Activated CD4-positive, alpha-beta T cell treated with anti-CD3 and anti-CD28 coated beads for 36 hours (primary cell): ENCODE measurements at places on chromosomes 11 and 22. TPM values are rescaled to one million over a fixed set of nuclear protein-coding genes. Genes with fewer than 3 reads are reported as not detected.
A peak's percentile ranks its signal among the peaks of the same experiment; 100 is the strongest.

TSGA10IP gene
- total RNA-seq, result not detected

OR5M3 gene
- total RNA-seq, result not detected

OR56A1 gene
- not detected for total RNA-seq

SCUBE2 gene
- not detected for total RNA-seq

ASPHD2 gene
- total RNA-seq, result 10.5 TPM

ANO9 gene
- total RNA-seq, result 31.7 TPM

- no peak for DNase-seq
These were observed 56.4 kb downstream of the CEP164 start for GRCh38 chr11:117384045-117384444.

DNA sequence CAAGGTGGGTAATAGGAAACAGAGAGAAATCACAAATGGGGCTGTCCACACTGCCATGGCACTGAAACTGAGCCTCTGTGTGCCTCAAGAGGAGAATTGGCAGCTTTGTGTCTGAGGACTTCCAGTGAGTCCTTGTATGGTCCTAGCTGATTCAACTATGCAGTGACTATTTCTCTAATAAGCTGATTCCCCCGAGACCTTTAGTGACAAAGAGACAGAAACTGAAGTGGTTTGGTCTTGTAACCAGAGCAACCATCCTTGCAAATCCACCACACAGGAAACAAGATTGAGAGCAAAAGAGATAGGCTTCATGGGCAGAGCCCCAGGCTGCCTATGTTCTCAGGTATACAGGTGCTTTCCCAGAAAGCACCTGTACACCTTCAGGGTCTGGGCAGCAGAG is 1038.5 kb downstream of the NTM start:
- no peak for DNase-seq

DNA sequence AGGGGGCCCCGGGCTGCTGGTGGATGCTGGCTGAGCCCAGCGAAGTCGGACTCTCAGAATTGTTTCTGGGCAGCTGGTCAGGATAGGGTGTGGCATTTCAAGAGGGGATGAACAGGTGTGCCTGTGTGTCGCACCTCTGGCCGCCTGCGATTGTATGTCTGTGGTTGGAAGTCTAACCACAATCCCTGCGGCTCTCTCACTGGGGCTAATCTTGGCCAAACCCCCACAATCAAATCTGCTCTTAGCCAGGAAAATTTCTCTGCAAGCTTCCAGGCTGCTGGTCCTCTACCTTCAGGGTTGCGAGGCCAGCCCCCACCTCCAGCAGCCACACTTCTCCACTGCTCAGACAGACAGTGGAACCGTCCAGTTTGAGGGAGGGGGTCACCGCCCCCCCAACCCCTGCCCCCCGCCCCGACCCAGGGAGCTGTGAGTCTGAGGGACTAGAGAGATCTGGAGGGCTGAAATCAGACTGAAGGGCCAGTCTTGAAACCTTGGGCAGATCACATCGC is 953 bp downstream of the ATG16L2 start:
- DNase-seq, result no peak

DNA sequence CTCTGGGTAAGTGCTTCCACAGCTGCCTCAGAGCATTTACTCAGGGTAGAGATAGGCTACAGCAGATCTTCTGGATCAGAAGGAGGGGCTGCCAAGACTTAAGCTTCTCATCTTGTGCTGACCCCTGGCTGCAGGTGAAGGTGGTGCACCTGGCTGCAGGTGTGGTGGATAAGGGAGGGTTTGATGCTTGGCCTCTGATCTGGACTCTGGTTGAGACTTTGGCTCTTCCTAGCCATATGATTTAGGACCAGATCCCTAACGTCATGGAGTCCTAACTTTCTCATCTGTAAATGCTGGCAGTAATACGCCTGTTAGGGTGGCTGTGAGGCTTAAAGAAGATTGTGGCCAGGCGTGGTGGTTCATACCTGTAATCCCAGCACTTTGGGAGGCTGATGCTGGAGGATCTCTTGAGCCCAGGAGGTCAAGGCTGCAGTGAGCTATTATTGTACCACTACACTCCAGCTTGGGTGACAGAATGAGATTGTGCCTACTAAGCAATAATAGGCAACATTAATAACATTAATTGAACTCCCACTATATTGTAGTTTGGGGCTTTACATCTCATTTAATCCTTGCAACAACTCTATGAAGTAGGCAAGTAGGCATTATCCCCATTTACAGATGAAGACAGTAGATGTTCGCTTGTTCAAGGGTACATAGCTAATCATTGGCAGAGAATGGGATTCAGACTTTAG is 10.7 kb downstream of the DTX4 start:
- peak; percentile 44 for DNase-seq

GRCh38 chr11:119107538-119108145 is 498 bp downstream of the C2CD2L start:
- DNase-seq, result peak; percentile 36

GRCh38 chr11:32895471-32895870 is 2.9 kb downstream of the QSER1 start:
- DNase-seq, result no peak

GRCh38 chr11:66077927-66078326 is 7.9 kb downstream of the PACS1 start:
- no peak for DNase-seq

DNA sequence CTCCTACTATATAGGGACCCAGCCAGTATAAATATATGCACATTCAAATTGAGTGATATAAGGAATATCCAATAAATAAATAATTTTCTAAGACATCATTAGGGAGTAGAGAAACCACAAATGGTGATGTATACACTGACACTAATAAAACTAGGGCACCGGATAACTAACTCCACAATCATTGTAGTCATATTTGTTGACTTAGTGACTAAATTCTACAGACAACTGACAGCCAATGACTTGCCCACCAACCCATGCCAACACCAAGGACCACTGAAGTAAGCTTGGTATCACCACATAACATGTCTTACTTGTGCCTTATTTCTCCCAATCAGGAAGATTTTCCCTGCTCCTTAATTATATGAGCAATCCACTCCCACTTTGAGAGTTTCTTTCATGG is 139.6 kb upstream of the TRPC6 start:
- DNase-seq, result no peak

DNA sequence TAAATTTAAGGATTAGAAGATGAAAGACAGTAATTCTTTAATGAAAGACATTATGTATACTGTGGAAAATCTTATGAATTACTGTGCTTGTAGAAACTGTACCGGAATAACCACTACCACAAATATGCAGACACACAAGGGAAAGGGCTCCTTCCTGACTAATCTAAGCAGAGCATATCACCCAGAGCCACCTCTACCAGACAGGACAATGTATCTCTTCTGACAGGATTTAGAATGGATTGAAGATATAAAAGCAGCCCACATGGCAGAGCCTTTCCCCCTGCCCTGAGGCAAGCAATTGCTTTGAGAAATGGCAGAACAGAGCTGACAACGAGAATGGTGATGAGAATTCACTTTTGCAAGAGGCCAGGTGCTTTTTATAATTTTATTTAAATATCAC is 144.1 kb downstream of the NOX4 start:
- no peak for DNase-seq

GRCh38 chr22:33288078-33288477 is 229.9 kb upstream of the SYN3 start:
- no peak for DNase-seq

GRCh38 chr11:64226507-64227051 is 505 bp downstream of the NUDT22 start:
- peak; percentile 81 for DNase-seq

DNA sequence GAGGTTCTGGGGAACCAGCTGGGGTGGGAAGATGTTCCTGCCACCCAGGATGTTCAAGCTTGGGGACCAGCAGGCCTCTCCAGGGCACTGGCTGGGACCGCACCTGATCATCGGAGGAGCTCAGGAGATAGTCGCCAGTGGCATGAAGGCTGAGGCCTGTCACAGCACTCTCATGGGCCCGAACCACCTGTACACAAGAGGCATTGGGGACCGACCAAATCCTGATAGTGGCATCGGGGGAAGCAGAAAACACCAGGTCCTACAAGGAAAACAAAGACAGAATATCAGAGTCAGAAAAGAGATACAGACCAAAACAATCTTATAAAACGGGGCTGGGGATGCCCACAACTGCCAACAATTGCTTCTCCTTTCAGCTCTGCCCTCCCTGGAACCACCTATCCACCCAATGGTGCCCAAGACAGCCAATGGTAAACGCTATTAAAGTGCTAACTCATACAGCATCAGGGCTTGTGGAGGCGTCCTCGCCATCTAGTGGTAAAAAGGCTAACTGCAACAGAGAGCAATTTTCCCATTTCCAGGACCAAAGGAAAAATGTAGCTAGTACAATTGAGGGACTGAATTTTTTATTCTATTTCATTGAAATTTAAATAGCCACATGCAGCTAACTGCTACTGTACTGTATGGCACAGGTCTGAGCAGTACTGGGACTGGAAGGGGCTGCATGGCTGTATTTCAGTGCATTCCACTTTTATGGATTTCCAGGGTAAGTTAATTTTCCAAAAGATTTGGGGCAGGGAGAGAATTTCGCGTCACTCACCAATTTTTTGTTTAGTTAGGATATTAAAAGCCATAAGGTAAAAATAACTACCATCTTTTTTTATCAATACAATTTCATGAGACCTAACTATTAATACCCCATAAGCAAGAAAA is 7.1 kb downstream of the PRPF19 start:
- DNase-seq, result peak; percentile 32

GRCh38 chr11:115287266-115287665 is 216.9 kb downstream of the CADM1 start:
- no peak for DNase-seq

- DNase-seq, result no peak
These were observed 56.8 kb upstream of the SHANK2 start for GRCh38 chr11:71309181-71309580.

- DNase-seq, result no peak
These were observed 99.4 kb downstream of the PDE3B start for GRCh38 chr11:14742849-14743559.

- no peak for DNase-seq
These were observed 133.9 kb downstream of the PLEKHA7 start for GRCh38 chr11:16880184-16880801.

GRCh38 chr11:95913830-95914615 is 9.9 kb downstream of the MTMR2 start:
- no peak for DNase-seq

GRCh38 chr11:10566257-10566957 is 2.1 kb downstream of the LYVE1 start:
- DNase-seq, result no peak
